Esophagus squamous epithelium (tissue), 5 donors: ENCODE measurements at places on chromosomes 7 and 10.

- no peak for DNase-seq
Measured at GRCh38 chr10:13990392-13990805, 340.3 kb downstream of the FRMD4A start.

DNA sequence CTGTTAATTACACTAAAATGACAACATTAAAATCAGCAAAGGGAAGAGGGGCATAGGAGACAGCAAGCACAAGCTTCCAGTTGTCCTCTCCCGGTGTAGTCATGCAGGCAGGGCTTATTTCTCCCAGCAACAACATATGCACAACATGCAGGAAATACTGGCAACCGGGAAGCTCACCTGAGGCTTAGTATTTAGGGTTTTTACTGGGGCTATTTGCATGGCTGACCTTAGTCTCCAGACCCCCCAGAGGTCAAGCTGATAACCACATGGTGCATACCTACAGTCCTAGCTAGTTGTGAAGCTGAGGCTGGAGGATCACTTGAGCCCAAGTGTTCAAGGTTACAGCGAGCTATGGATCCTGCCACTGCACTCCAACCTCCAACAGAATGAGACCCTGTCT, 12.8 kb upstream of the JMJD1C start:
- DNase-seq, result no peak

DNA sequence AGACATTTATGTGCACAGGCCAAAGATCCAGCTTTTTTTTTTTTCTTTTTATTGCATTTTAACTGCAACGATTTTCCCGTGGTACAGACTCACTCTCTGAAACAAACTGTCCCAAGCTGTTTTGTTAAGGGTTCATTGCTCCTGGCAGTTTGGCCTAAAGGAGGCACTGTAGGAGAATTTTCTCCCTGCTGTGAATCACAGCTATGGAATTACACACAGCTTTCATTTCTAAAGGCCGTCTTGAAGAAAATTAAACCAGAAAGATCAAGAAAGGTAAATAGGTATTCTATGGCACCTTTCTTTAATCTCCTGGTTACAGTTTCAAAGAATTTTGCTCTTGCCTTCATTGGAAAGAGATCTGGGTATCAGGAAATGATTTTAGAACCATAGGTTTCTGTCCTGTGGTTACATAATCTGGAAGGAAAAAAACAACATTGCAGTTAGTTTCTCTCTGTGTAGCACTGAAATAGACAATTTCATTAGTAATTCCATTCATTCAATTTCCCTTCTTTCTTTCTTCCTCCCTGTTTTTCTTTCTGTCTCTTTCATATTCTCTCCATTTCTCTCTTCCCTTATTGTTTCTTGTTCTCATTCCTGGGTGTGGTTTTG, 51.2 kb downstream of the PDK4 start:
- no peak for DNase-seq

- no peak for DNase-seq
Measured at GRCh38 chr7:3158341-3158760, 114.7 kb upstream of the CARD11 start.

DNA sequence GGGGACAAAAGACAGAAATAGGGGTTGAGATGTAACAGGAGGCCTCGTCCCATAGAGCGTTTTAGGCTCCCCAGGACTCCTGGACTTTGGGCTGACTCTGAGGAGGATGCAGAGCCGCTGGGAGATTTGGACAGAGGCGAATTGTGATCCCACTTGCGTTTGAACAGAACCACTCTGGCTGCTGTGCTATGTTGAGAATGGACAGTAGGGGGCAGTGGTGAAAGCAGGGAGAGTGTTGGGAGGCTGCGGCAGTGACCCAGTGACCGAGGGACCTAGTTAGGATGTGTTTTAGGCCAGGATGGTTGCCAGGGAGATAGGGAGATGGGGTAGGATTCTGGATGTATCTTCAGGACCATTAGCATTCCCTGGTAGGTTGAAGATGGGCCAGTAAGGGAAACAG, 271.6 kb downstream of the CCDC3 start:
- DNase-seq, result no peak

- no peak for DNase-seq
Measured at GRCh38 chr10:20990604-20991003, 93.5 kb upstream of the NEBL start.
